ENCODE measurements at places on chromosomes 7 and 10.

- no peak for DNase-seq
Measured at GRCh38 chr7:38222481-38223096, 44.5 kb downstream of the STARD3NL start.

DNA sequence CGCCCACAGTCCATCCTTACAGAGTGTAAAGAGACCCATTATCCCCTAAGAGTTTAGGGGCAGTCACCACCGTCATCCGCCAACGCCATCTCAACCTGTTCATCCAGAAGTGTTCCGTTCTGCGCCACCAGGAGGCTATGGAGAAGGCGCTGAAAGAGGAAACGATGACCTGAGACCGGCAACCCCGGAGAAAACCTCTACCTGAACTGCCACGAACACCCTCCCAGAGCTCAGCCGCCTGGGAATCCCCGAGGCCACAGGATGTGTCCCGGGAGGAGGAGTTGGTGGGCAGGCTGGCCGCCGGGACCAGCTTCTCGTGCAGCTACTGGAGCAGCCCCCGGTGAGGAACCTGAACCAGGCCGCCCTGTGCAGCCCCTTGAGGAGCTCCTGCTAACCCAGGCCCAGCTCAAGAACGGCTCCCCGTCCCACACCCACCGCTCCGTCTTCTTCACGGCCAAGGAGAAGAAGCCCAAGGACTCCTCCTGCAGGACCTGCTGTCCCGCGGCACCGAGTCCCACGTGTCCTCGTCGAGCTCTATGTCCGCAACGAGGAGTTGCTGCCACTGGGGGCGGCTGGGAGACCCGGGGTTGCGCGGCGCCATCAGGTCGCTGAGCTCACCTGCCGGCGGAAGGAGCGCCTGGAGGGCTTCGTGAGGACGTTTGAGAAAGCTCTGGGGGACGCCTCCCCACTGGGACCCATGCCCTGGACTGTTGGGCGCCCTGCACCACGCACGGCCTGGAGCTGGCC, 21.1 kb upstream of the LANCL2 start:
- no peak for DNase-seq

DNA sequence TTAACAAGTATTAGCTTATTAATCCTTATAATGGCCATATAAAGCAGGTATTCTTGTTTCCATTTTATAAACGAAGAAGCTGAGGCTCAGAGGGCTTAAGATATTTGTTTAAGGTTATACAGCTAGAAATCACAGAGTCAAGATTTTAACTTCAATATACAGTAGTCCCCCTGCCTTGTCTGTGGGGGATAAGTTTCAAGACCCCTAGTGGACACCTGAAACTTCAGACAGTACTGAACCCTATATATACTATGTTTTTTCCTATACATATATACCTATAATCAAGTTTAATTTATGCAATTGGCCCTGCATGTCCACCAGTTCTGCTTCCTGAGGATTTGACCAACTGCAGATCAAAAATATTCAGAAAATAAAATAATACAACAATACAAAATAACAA, 44.4 kb upstream of the STRIP2 start:
- DNase-seq = no peak

GRCh38 chr7:55177068-55177530, 158.3 kb downstream of the EGFR start:
- DNase-seq = no peak

DNA sequence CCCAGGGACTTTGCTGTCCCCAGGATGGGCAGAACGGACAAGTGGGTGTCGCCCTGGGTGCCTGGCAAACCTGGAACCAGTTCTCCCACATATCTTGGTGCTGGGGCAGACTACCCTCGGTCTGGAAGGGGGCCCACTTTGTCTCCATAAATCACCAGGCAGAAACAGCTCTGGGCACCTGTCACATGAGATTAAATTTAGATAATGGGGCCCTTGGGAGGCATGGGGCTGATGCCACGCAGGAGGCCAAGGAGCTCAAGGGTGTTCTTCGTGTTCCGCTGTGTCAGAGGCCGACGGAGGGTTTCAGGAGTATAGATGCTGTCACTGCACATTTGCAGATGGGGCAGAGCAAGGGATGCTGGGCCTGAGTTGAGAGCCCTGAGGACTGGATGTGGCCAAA, 72.7 kb downstream of the TMEM130 start:
- no peak for DNase-seq

DNA sequence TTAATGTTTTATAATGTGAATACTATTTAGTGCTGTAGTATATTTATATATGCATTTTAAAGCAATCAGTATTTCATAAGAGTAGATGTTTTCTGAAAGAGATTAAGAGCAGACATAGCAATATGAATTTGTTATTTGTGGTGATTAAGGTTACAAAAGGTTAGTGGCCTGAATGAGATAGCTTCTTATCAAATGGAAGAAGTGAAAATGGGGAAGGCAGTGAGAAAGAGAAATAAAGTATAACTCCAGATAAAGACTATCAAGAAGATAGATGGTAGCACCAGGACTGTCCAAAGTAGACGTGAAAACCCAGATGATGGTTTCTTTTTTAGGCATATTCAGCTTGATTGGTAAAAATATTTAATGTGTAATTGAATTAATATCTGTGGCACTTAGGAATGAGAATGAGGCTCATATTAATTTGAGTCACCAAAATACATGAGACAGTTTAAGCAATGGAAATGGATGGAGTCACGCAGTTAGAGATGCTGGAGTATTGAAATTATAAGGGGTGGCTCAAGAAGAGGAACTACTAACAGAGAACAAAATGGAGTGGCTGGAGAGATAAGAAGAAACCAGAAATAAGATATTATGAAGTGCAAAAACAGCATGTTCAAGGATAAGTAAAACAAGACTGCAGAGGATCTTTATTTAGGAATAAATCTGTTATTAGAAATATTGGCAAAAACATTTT, 288.0 kb upstream of the SEMA3C start:
- DNase-seq = no peak

- DNase-seq = no peak
Measured at GRCh38 chr10:120371856-120372255, 85.2 kb upstream of the PLPP4 start.
